ENCODE measurements at places on chromosomes 4 and X.

GRCh38 chrX:13522811-13523210 lies 46.6 kb upstream of the EGFL6 start:
- DNase-seq = no peak

- DNase-seq = no peak
These were observed 25.5 kb upstream of the ZNF330 start for GRCh38 chr4:141195095-141195707.

- no peak for DNase-seq
These were observed 161.8 kb downstream of the MAB21L2 start for GRCh38 chr4:150743564-150744342.

- no peak for DNase-seq
These were observed 1.5 kb downstream of the MAB21L2 start for GRCh38 chr4:150583287-150584110.

GRCh38 chr4:169044714-169045447 lies 34.8 kb upstream of the CBR4 start:
- no peak for DNase-seq

DNA sequence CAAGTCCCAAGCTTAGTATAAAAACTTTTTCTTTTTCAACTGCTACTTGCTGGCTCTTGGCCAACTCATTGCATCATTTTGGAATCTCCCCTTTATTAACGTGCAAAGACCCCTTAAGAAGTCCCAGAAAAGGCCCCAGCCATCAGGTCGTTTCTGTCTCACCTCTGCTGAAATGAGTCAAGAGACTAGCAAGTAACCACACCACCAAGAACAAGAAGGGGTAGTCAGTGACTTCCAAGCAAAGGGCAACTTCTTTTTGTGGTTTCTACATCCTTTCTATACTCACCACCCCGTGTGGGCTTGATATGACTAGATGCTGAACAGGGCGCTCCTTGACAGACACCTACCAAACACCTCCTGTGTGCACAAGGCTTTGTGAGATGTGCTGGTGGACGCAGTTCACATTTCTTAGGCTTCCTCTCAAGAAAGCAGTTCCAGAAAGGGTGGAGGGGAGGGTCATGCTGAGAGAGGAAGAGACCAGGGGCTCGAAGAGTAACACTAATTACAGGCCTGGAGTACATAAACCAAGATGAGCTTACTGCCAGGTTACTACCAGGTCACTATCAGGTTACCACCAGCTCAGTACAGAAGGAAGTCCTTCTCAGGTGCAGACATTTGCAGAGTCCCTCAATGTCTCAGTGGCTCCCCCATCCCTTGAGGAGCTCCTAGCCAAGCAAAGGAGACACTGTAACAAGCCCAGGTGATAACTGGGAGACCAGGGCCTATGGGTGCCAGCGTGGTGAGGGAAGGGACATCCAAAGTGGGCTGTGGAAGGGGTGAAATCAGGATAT lies 19.3 kb downstream of the JAKMIP1 start:
- DNase-seq = no peak

DNA sequence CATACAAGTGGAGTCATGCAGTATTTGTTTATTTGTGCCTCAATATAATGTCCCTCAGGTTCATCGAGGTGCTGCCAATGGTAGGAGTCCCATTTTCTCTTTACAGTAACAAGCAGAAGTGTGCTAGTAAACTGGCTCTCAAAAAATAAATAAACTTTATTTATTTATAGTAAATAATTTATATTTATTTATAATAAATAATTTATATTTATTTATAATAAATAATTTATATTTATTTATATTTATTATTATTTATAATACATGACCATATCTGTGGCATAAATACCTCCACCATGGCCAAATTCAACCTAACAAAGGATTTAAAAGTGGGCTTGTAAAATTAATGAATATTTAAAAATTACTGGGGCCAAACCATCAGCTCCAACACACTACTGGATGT lies 464.9 kb upstream of the NWD2 start:
- no peak for DNase-seq

- DNase-seq = no peak
These were observed 127.3 kb downstream of the NEK1 start for GRCh38 chr4:169485086-169485485.
